ENCODE measurements at places on chromosomes 3 and 15. TPM values are rescaled to one million over a fixed set of nuclear protein-coding genes. Genes with fewer than 3 reads are reported as not detected.
A peak's percentile ranks its signal among the peaks of the same experiment; 100 is the strongest.

- DNase-seq = no peak
These were observed 23.0 kb upstream of the CLDN1 start for GRCh38 chr3:190345027-190345821.

GRCh38 chr3:56494679-56495322 is 26.5 kb upstream of the ERC2 start:
- DNase-seq = peak; percentile 71

DNA sequence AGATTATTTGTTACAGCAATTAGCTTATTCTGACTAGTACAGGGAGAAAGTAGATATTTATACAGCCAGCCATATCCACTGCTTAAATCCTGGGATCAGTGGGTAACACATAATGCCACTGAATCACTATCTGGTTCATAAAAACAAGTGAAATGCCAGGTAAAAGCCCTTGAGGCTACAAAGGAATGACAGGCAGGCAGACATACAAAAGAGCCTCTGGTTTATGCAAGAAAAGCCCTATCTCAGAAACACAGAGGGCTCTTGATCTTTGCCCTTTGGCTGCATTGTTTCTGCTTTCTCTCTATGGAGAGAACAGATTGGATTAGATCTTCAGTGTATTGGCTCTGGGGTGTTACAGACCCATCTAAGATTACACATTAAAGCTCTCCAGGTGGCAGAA is 115.4 kb upstream of the GADL1 start:
- DNase-seq = no peak

Gene CACNA1D
- total RNA-seq = 10.5 TPM

Gene CAND2
- 20.1 TPM for total RNA-seq

GRCh38 chr3:160448845-160449635 is 546 bp downstream of the TRIM59 start:
- DNase-seq = no peak

- no peak for DNase-seq
These were observed 3.8 kb upstream of the PCOLCE2 start for GRCh38 chr3:142892714-142893113.

DNA sequence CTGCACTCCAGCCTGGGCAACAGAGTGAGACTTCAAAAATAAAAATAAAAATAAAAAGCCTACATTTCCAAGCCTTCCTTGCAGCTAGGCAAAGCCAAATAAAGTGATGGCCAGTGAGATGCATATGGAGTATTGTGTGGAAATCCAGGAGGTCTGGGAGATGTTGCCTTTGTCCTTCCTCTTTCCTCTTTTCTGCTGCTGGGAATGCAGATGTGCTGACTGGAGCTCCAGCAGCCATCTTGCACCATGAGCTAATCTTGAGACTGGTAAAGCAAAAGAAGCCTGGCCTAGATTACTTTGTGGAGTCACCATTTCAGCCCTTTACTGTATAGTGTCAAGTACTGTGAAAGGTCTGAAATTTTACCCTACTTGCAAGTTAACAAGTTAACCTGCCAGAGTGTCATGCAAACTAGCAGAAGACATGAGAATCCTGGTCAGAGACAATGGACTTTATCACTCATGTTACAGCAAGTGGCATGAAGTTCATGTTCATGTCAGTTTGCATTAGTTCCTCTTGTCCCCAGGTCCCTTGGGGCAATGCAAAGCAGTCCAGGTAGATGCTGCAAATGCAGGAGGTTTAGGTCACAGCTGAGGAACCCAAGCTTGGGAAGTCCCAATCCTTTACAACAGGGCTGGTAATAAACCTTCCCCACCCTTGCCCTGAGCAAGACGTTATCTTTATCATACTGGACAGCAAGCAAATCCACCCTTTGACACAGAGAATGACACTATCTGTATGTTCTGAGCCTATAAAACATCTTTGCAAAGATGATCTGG is 103.1 kb downstream of the TLE3 start:
- no peak for DNase-seq

Gene IL20RB
- 16.8 TPM for total RNA-seq

Gene ZCWPW2
- total RNA-seq = 0.90 TPM

Gene THRB
- total RNA-seq = 10.0 TPM

GRCh38 chr3:45095916-45096526 is 50.2 kb downstream of the CDCP1 start:
- no peak for DNase-seq

Gene GOLGA6A
- total RNA-seq = not detected

GRCh38 chr15:63466378-63467192 is 37.8 kb upstream of the USP3 start:
- DNase-seq = no peak

DNA sequence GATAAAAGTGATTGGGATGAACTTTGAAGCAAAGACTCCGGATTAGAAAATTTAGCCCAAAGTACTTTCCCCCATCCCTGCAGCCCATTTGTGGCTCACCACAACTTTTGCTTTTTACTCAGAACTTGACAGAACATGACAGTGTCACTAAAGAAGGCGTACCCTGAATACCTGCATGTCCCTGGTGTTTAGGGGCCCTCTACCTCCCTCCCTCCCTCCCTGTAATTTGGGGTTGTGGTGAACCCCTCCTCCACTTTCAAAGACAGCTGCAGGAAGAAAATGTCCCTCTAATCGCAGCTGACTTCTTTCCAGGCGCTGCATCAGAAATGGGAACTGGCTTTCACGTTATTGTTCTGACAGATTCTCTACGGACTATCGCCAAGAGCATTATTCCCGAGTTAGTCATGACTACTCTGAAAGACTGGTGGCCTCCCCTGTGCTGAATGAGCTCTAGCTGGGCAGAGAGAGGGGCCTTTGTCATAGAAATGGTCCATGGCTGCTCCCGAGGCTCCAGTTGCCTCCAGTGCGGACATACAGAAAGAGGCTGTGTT is 93.2 kb upstream of the ARHGEF3 start:
- DNase-seq = no peak

GRCh38 chr3:75193797-75194196 is 470.3 kb upstream of the FRG2C start:
- DNase-seq = no peak

DNA sequence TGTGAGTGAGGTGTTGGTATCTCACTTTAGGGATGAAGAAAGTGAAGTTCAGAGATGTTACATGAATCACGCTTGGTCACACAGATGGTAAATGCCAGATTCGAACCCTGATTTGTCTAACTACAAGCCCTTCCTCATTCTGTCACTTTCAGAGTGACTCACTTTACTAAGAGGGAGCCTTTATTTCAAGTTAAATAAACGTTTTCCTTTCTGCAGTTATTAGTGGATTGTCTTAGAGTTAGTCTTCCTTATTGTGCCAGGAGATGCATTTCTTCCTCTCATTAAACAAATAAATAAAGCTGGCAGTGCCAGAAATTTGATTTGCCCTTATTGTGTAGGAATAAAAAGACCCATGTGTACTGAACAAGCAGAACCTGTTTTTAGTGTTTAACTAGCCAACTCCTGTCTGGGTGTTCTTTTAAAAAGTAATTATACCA is 162.5 kb downstream of the AKAP13 start:
- no peak for DNase-seq

Gene GAP43
- total RNA-seq = 8.5 TPM

- no peak for DNase-seq
These were observed 8.0 kb downstream of the GABRR3 start for GRCh38 chr3:98027085-98027446.

GRCh38 chr3:33035596-33035995 is 61.4 kb downstream of the GLB1 start:
- no peak for DNase-seq

Gene PIERCE2
- total RNA-seq = 2.9 TPM

Gene VILL
- 16.1 TPM for total RNA-seq

GRCh38 chr15:41904541-41905005 is 10.7 kb upstream of the SPTBN5 start:
- no peak for DNase-seq

Gene PPP1R14D
- total RNA-seq = not detected

GRCh38 chr3:170355738-170356595 is 1.5 kb upstream of the SKIL start:
- DNase-seq = peak; percentile 40

GRCh38 chr3:129039271-129040038 is 21.1 kb upstream of the GP9 start:
- no peak for DNase-seq

GRCh38 chr15:100350434-100351226 is 8.9 kb upstream of the ADAMTS17 start:
- DNase-seq = peak; percentile 67

Gene SPATA12
- not detected for total RNA-seq

- no peak for DNase-seq
These were observed 250.3 kb downstream of the CBLB start for GRCh38 chr3:105618556-105618955.

GRCh38 chr3:30535525-30535924 is 70.9 kb upstream of the TGFBR2 start:
- no peak for DNase-seq

GRCh38 chr15:31843426-31844055 is 186.8 kb upstream of the CHRNA7 start:
- no peak for DNase-seq

GRCh38 chr3:110576960-110577359 is 494.7 kb upstream of the NECTIN3 start:
- no peak for DNase-seq

DNA sequence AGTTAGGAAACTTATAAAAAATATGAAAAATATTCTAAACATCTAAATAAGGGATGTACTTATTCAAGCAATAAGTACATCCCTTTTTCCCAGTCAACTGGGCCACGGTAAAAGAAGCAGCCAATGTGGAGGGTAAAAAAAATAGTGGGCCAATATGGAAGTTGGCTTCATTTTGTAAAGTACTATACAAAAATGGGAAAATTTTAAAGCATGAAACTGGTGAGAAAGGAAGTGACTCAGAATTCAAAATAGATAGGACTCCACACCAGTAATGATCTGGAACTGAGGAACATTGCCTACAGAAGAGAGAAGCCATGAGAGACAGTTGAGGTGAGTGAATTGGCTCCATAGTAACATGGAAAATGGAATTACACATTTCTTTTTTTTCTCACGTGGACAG is 108.9 kb downstream of the FNDC3B start:
- DNase-seq = no peak

DNA sequence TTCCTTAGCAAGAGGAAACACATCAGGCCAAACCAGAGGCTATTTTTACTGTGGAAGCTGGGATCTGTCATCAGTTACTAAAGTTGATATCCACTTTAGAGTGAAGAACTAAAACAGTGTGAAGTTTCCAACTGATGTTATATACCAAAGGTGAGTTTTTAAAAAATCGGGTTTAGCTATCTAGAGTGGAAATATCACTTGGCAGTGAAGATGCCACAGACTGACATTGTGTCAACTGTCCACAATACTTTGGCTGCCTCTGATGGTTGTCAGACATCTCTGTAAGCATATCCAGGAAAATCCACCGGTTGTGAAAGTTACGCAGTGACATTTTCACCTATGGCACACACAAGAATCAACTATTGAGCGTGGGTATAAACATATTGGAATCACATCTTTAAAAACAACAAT is 9.2 kb downstream of the ZIC1 start:
- no peak for DNase-seq

GRCh38 chr3:114878114-114878839 is 268.8 kb downstream of the ZBTB20 start:
- DNase-seq = no peak

Gene DLL4
- 11.2 TPM for total RNA-seq

DNA sequence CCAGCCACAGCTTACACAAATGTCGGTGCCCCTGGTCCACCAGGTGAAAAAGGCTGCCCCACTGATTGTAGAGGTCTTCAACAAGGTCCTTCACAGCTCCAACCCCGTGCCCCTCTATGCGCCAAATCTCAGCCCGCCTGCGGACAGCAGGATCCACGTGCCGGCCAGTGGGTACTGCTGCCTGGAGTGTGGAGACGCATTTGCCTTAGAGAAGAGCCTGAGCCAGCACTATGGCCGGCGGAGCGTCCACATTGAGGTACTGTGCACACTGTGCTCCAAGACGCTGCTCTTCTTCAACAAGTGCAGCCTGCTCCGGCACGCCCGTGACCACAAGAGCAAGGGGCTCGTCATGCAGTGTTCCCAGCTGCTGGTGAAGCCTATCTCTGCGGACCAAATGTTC is 32.9 kb upstream of the ALPK3 start:
- no peak for DNase-seq

DNA sequence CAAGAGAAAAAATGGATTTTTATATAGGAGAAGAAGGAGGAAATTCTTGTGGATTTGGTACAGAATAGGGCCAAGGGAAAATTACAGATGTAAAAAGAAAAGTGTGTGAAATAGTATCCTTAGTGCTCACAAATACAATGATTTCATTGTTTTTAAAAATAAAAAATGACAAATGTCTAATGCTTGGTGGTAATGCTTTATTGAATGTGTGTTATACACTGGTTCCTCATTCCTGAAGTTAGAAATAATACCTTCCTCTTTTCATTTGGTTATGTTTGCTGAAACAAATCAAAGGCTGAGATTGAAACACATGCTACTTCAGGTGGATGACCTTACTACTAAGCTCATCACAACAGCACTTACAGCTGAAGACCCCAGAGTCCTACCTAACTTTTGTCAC is 37.7 kb upstream of the CCR2 start:
- no peak for DNase-seq

DNA sequence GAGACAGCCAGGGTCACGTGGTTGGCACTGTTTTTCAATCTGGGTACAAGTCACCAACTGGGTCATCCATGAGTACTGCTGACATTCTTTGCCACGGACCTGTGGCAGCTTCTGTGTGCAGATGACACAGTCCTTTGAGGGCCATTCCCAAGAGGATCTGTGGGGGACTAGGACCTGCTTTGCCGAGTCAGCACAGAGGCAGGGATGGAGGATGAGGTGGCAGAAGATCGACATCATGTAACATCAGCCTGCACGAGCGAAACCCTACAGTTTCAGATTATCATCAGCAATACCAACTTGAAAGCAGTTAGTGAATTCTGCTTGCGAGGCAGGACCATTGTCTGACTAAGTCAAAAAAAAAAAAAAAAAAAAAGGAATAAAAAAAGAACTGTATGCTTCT is 227.7 kb downstream of the FOXP1 start:
- DNase-seq = no peak

GRCh38 chr3:149717391-149718056 is 34.8 kb downstream of the COMMD2 start:
- DNase-seq = peak; percentile 36

DNA sequence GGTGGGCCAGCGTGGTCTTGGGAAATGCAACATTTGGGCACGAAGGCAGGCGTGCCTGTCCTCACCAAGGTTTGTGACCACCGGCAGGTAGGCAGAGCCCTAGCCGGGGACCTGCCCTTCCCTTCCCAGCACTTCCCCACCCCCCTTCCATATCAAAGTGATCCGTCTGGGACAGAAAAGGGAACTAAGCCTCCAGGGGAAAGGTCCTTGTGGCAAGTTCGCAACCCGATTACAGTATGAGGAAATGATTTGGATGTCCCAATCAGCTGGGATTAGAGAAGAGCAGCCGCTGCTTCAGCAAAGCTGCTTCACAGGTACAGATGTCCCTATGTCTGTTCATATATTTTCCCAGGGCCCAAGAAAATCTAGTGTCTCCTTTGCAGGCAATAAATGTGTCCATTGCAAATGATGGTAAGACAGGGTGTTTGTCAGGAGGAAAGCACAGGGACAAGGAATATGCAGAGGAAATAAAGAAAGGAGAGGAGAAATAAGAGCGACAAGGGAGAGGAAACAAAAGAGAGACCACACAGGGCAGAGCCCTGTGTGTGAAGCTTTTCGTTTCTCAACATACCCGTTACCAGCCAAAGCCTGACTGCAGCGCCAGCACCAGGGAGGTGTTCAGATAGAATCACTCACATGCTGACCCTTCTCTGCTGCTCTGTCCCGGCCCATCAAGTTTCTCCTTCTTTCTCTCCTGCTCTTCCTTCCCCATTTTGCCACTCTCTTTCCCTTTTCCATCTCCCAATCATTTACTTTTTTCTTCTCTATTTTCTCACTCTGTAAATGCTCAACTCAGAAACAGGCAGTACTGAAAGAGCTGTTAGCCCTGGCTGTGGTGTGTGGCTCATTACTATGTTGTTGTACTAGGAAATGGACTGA is 17.4 kb upstream of the SECISBP2L start:
- DNase-seq = no peak

Gene FILIP1L
- total RNA-seq = 27.4 TPM

Measured in tibial nerve (tissue), 4 donors.